ENCODE measurements at places on chromosomes 2 and 18.

DNA sequence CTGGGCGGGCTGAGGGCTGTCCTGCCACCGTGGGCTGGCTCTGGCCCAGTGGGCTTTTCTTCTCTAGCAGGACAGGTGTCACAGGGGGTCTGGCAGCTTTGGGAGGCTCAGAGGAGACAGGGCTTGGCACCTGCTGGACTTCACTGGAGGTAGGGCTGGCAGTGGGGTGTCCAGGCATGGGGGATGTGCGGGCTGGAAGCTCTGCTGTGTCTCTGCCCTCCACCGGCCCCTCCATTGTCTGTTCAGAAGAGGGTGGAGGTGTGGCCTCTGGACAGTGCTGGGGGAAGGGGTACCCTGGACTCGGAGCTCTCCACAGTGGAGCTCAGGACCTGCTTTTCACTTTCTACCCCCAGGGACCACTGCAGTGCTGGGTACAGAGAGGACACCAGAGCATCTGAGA, 9.2 kb downstream of the PTPRN start:
- H3K36me3 ChIP-seq: no peaks in the 10 kb centered on the region
- H3K4me1 ChIP-seq: no peaks in the 10 kb centered on the region
- no peak overlapping the region for H3K27ac ChIP-seq
- H3K4me3 ChIP-seq: no peak overlapping the region
- DNase-seq: no peak
- H3K27me3 ChIP-seq: peaks cover 66% of the 10 kb centered on the region

DNA sequence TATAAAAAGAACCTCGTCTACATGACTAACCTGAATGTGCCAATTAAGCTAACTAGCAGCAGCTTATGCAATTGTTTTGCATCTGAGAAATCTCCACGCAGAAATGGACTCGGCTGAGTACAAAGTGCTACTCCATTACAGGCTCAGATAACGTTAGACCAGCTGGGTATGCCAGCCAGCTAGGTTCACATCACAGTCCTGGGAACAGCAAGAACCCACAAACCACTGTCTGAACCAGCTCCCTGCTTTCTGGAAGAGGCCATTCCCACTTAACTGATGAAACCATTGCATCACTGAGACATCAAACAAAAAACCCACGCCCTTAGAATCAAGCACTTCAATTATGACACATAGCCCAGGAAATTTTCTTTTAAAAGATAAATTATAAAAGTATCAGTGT, 202.7 kb downstream of the CYRIA start:
- no peaks in the 10 kb centered on the region for H3K27me3 ChIP-seq
- no peaks in the 10 kb centered on the region for H3K36me3 ChIP-seq
- H3K4me1 ChIP-seq: peaks cover 5% of the 10 kb centered on the region
- H3K27ac ChIP-seq: no peak overlapping the region
- H3K4me3 ChIP-seq: no peak overlapping the region
- no peak for DNase-seq

- no peak overlapping the region for H3K4me3 ChIP-seq
- peak; percentile 41 for DNase-seq
- no peaks in the 10 kb centered on the region for H3K36me3 ChIP-seq
These were observed 41.5 kb upstream of the CAB39 start for GRCh38 chr2:230671117-230671516.

GRCh38 chr2:238835726-238836301, 12.1 kb upstream of the TWIST2 start:
- H3K4me1 ChIP-seq: no peaks in the 10 kb centered on the region
- H3K4me3 ChIP-seq: no peak overlapping the region
- H3K27me3 ChIP-seq: peaks cover 16% of the 10 kb centered on the region
- H3K27ac ChIP-seq: no peak overlapping the region
- peak; percentile 77 for DNase-seq
- H3K36me3 ChIP-seq: no peaks in the 10 kb centered on the region

DNA sequence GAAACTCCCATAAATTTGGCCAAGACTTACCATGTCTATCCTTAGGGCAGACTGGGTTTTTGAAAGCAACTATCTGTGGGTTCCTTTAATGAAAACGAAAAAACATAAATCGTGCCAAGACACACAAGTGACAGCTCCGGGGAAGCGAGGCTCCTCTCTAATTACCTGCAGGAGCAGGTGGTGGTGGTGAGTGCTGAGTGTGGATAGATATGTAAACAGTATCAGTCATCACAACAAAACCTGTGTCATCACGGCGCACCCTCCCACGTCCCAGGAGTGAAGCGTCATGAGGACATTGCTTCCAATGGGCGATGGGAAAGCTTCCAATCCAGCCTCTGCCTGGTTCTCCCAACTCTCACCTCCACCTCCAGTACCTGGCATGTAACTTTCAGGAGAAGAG, 31.3 kb downstream of the ACKR3 start:
- H3K4me3 ChIP-seq: no peak overlapping the region
- H3K27ac ChIP-seq: no peak overlapping the region
- DNase-seq: no peak

DNA sequence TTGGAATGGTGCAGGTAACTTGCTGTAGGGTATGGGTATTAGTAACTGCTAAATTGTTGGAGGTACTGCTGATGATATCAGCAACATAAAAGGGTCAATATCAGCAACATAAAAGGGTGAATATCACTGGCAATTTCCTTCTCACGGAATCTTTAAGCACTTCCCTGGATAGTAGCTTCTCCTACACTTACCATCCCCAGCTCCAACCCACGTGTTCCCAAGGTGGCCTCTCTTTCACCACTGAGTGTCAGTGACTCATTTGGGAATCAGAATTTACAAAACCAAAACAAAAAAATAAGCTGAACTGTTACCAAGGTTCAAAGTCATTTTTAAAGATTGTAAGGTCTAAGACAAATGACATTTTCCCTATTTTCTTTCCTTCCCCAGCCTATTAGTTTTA, 70.8 kb downstream of the LRP2 start:
- H3K27me3 ChIP-seq: no peaks in the 10 kb centered on the region
- H3K4me3 ChIP-seq: no peak overlapping the region
- no peak overlapping the region for H3K27ac ChIP-seq
- no peaks in the 10 kb centered on the region for H3K36me3 ChIP-seq
- peaks cover 11% of the 10 kb centered on the region for H3K4me1 ChIP-seq

- no peak overlapping the region for H3K27ac ChIP-seq
- H3K36me3 ChIP-seq: peaks cover 2% of the 10 kb centered on the region
- H3K4me1 ChIP-seq: no peaks in the 10 kb centered on the region
- DNase-seq: no peak
These were observed 1.6 kb upstream of the PDCL3 start for GRCh38 chr2:100561191-100561590.

DNA sequence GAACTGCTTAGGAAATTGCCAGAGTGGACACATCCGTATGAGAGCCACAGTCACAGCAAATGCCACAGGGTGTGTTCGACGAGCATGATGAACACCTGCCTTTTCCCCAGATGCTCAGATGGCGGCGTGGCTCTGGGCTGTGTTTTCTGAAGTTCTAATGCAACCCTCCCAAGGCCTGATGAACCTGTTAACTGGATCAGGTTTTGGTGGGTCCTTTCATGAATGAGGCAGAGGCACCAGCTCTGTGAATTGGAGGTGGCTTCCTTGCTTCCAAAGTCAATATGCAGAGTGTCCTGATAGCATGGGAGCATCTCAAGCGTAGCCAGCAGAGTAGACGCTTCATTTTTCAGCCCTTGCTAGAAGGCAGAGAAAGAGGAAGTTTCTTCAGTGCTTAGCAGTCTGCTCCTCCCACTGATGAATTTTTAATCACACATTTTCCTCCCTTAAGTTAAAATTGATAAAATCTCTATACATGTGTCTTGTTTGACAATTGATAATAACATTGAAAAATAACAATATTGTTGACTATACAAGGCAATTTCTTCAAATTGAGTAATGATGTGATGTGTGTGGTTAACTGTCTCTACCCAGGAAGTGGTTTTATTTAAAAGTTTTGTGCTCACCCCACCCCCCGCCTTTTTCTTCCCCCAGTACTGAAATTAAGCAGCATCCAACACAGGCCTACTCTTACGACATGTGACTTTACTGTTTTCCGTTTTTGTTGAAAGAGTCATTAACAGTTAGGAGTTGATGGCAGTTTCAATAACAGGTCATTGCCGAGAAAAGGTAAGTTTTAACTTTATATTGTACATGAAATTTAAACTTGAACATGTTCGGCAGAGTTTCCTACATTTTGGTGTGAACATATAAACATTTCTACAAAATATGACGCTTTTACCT, at the start of gene ARHGAP15:
Gene ARHGAP15, plus strand, starts transcription at position 739 of the 900 bp plus-strand sequence.
- no peak within 1 kb of the TSS for H3K27ac ChIP-seq
- H3K4me1 ChIP-seq: no peaks in the 10 kb centered on the region
- no peak within 1 kb of the TSS for H3K4me3 ChIP-seq
- H3K36me3 ChIP-seq: no peaks in the 10 kb centered on the region
- no peaks in the 10 kb centered on the region for H3K27me3 ChIP-seq

- no peaks in the 10 kb centered on the region for H3K36me3 ChIP-seq
- H3K4me1 ChIP-seq: peaks cover 3% of the 10 kb centered on the region
- no peak overlapping the region for H3K4me3 ChIP-seq
- DNase-seq: peak; percentile 88
These were observed 110.2 kb downstream of the MDH1 start for GRCh38 chr2:63698786-63699548.

GRCh38 chr18:3872641-3873040, 422.7 kb downstream of the TGIF1 start:
- no peak overlapping the region for H3K4me3 ChIP-seq
- H3K4me1 ChIP-seq: peaks cover 6% of the 10 kb centered on the region
- no peak overlapping the region for H3K27ac ChIP-seq
- no peak for DNase-seq
- H3K36me3 ChIP-seq: no peaks in the 10 kb centered on the region

- no peak overlapping the region for H3K27ac ChIP-seq
- H3K27me3 ChIP-seq: no peaks in the 10 kb centered on the region
- H3K4me3 ChIP-seq: no peak overlapping the region
- H3K36me3 ChIP-seq: no peaks in the 10 kb centered on the region
These were observed 48.4 kb upstream of the TMEM247 start for GRCh38 chr2:46430992-46431391.

- DNase-seq: peak; percentile 94
- H3K4me3 ChIP-seq: no peak overlapping the region
- H3K27me3 ChIP-seq: no peaks in the 10 kb centered on the region
- peaks cover 3% of the 10 kb centered on the region for H3K4me1 ChIP-seq
These were observed 152.0 kb upstream of the RAB6C start for GRCh38 chr2:129827311-129828090.
